ENCODE measurements at places on chromosomes 11 and 22.

DNA sequence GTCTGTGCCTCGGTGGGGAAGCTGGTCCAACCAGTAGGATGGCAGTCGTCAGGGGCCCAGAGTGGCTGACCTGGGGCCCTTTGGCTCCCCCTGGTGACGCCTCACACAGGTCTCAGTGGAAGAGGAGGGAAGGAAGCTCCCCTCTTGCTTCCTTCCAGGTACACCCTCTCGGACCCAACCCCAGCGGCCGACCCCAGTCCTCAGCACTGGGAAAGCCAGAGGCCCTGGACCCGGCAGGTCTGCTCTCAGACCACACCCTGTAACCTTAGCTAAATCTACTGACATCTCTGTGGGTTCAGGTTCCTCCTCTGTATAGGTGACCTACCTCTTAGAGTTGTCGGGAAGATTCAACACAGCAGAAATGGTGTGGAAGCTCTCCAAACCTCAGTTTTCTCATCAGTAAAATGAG lies 3.4 kb upstream of the SCUBE1 start:
- DNase-seq: no peak

DNA sequence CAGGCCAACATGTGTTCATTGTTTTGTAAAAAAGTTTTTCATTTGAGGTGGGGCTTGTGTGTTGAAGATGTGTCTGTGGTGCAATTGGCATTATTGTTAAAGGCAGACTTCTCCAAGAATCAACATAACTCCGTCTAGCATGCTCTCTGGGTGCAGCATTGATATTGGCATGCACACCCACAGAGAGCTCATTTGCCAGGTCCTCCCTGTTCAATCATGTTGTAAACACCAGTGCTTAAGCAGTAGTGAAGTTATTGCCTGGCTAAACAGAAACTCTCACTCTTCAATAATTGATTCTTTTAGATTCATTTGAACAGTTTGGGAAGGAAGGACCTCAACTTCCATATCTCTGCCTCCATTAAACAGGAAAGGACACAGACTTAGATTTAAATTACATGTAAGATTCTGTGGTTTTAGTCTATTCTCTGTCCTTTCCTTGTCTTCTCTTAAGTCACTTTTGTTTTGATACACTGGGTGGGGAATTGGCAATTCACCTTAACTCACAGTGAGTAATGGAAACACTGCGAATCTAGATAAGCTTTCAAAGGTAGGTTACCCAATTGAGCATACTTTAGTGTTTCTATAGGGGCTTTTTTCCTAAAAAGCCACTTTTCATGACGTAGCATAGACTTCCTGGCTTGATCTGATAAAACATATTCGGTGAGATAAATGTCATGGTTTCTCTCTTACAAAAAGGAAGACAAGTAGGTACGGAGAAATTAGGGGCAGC lies 30.8 kb upstream of the EXPH5 start:
- DNase-seq: no peak

- DNase-seq: no peak
These were observed 104.7 kb upstream of the E2F8 start for GRCh38 chr11:19345519-19345847.

GRCh38 chr11:122673701-122674100 lies 18.2 kb downstream of the UBASH3B start:
- no peak for DNase-seq

GRCh38 chr22:40076702-40077645 lies 82.2 kb downstream of the FAM83F start:
- no peak for DNase-seq

Measured in forelimb muscle (tissue), 1 donor.